ENCODE measurements at places on chromosomes 3 and 15. TPM values are rescaled to one million over a fixed set of nuclear protein-coding genes. Genes with fewer than 3 reads are reported as not detected.

The ANKUB1 gene
- total RNA-seq = not detected

The ECE2 gene
- total RNA-seq = not detected

DNA sequence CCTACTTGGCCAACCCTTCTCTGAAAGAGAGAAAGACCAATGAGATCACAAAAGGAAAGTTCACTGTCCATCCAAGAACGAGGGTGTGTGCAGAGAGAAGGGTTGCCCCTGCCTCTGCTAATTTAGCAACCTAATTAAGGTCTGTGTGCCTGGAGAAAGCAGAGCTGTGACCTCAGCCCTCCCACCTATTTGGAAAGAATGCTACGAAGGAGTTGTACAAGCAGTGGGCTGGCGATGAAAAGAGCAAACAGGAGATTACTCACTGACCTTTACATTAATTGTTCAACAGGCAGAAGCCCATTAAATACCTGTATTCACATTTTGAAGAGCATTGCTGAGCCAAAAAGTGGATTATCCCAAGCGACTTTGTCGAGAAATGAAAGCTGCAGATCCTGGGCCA is 314.9 kb downstream of the NTRK3 start:
- no peak overlapping the region for H3K4me3 ChIP-seq
- H3K4me1 ChIP-seq = no peaks in the 10 kb centered on the region
- no peaks in the 10 kb centered on the region for H3K27me3 ChIP-seq
- DNase-seq = no peak
- H3K27ac ChIP-seq = no peak overlapping the region

The PIGBOS1 gene
- total RNA-seq = 13.5 TPM

The ROPN1 gene
- total RNA-seq = not detected

DNA sequence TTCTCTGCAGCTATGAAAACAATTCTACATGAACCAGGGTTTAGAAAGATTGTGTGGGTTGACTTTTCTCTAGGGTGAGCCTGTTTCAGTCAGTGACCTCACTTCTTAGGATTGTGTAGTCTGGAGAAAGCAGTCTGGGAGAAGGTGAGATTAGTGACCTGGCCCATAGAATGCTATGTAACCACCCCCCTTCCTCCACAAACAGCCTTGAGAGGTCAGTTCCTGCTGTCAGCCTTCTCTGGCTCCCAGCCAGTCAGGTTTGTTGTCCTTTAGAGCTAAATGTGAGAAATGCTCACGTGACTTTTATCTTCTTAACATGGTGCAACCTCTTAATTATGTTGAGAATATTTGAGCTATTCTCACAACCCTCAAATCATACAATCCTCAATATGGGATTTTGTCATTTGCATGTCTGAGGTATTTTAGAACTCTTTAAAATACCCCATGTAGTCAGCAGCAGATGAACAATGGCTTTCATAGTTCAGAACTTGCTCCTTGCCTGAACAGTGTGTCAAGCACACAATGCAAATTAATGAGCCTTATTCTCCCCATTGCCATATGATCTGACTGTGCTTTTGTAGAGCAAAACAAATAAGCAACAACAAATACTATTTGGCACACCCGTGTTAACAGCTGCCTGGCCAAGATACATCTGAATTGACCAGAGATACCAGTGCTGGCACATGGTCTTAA is 311.6 kb downstream of the CNTN6 start:
- no peak for DNase-seq
- H3K4me1 ChIP-seq = no peaks in the 10 kb centered on the region
- H3K36me3 ChIP-seq = no peaks in the 10 kb centered on the region
- H3K4me3 ChIP-seq = no peak overlapping the region
- no peak overlapping the region for H3K27ac ChIP-seq

DNA sequence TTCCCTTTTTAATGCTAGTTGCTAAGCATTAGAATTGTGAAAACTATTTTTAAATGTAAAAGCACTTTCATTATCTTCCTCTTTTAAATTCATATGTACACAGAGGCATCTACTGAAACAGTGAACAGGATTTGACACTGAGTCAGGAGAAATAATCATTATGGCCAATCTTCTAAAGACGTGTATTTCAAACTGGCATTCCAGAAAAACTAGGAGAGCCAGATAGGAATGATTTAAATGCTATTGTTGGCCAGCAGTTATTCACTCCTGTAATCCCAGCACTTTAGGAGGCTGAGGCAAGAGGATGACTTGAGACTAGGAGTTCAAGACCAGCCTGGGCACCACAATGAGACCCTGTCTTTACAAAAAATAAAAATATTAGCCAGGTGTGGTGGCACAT is 67.6 kb upstream of the RAP2B start:
- DNase-seq = no peak
- H3K36me3 ChIP-seq = no peaks in the 10 kb centered on the region
- no peaks in the 10 kb centered on the region for H3K27me3 ChIP-seq
- H3K4me3 ChIP-seq = no peak overlapping the region
- no peak overlapping the region for H3K27ac ChIP-seq

DNA sequence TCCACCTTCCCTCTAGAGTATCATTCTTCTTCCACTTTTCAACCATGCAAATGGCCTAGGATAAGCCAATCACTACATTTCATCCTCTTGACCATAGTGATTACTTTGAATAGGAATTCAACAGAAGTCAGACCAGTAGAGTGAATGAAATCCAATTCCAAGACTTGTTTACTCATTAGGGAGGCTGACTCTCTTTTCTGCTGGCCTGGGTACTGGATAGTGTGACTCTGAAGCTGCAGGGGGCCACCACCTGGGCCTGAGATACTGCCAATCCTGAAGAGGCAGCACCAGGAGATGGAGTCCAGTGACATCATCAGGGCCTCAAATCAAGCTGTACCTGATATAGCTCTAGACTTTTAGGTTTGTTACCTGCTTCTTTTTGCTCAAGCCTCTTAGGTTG is 7.0 kb upstream of the FSTL1 start:
- no peaks in the 10 kb centered on the region for H3K4me1 ChIP-seq
- DNase-seq = no peak
- no peak overlapping the region for H3K4me3 ChIP-seq
- H3K27ac ChIP-seq = no peak overlapping the region
- no peaks in the 10 kb centered on the region for H3K36me3 ChIP-seq

DNA sequence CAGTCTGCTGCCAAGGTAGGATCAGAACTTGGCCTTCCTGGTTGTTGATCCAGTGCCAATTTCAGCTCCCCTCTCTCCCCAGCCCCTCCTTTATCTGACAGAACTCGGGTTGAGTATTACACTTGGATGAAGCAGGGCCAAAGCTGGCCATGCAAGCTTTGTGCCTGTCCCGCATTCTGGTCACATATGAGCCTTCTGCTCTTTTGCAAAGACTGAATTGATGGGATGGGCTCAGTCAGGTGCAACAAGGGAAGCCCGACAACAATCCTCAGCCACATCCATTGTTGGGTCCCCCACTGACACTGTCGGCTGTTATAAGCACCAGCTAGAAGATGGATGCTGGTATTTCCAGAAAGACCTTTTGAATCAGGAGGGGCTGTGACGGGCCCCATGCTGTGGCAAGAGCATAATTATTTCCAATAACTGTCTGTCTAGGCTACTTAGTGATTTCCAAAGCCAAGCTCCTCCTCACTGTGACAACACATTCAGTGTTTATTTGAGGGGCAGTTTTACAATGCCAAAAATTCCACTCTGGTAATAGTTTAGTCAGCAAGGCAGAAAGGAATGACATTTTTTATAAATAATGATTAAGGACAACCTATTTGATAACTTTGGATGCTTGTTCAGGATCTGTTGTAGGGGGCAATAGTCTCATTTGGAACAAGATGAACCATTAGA is 146.8 kb upstream of the FRMD4B start:
- no peak overlapping the region for H3K27ac ChIP-seq
- H3K36me3 ChIP-seq = no peaks in the 10 kb centered on the region
- H3K4me3 ChIP-seq = no peak overlapping the region
- no peaks in the 10 kb centered on the region for H3K4me1 ChIP-seq
- H3K27me3 ChIP-seq = no peaks in the 10 kb centered on the region
- no peak for DNase-seq

The ROBO2 gene
- 6.3 TPM for total RNA-seq

GRCh38 chr3:43279082-43279481 is 7.3 kb upstream of the SNRK start:
- no peak overlapping the region for H3K4me3 ChIP-seq
- H3K27me3 ChIP-seq = no peaks in the 10 kb centered on the region
- no peaks in the 10 kb centered on the region for H3K36me3 ChIP-seq
- H3K27ac ChIP-seq = no peak overlapping the region
- DNase-seq = no peak
